ENCODE measurements at places on chromosomes 3 and 15.

DNA sequence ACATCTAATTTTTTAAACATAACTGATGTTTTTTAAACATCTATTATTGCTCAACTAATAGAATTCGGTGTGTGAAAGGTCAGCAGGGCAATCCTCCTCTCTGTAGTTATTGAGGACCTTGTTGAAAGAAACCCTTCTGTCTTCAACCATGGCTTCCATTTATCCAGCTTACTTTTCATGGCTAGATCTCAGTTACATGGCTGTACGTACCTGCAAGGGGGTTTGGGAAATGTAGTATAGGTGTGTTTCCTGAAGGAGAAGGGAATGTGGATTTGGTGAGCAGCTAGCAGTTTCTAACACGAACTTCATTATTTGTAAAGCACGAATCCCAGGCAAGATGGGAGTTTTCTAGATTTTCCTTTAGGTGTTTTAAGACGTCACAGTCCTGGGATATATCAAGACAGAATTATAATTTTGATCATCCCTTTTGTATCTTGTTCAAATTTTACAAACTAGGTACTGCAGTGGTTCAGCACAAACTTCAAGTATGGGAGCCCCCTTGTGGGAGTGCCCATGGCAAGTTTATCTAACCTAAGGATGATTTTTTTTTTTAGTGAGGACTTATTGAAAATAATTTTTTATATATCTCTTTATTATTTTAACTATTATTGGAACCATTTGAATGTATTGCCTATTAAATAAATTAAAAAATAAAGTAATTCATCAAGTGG is 41.6 kb downstream of the FBXL2 start:
- no peak for DNase-seq

DNA sequence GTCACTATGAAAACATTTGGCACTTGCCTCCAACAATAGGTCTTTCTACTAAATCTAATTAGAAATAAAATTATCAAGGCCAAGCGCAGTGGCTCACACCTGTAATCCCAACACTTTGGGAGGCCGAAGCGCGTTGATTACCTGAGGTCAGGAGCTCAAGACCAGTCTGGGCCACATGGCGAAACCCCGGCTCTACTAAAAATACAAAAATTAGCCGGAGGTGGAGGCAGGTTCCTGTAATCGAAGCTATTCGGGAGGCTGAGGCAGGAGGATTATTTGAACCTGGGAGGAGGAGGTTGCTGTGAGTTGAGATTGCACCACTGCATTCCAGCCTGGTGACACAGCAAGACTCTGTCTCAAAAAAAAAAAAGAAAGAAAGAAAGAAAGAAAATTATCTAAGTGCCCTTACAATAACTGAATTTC is 1.6 kb upstream of the PLD1 start:
- DNase-seq, result peak; percentile 59

GRCh38 chr3:95394286-95394685 is 1331.4 kb downstream of the NSUN3 start:
- no peak for DNase-seq

- DNase-seq, result no peak
Observed at GRCh38 chr15:44216958-44217357, 21.9 kb upstream of the FRMD5 start.
